ENCODE measurements at places on chromosomes 12 and 14.

DNA sequence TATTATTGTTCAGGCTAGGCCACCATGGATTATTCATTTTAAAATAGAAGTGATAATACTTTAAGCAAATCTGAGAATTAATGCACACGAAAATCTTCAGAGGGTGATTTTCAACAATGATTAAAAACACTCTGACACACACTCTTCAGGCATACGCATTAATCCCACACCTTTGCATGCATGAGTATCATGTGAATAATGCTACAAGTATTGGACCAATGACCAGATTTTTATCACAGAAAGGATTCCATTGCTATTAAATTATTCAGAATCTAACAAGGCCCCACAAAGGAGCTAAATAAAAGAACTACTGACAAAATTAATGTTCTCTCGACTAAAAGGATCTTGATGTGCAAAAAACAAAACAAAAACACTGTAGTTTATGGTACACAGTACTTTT lies 11.1 kb downstream of the EPS8 start:
- DNase-seq = no peak

DNA sequence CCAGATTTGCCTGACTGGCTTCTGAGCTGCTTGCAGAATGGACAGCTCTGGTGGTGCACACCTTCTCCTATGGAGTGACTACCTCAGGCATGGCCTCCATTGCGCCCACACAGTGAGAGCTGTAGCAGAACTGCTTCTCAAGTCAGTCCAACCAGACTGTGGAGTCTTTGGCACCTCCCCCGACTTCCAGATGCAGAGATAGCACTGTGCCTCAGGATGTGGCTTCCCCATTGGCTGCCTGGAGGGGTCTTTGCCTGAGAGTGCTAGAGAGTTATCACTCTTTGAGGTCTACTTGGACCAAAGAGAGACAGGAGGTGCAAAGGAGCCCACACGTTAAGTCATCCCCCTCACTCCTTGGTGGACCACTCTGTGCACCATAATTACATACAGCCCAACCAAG lies 44.8 kb upstream of the FRS2 start:
- no peak for DNase-seq

- DNase-seq = no peak
Measured at GRCh38 chr14:75636100-75636692, 24.5 kb downstream of the ERG28 start.

- DNase-seq = no peak
Measured at GRCh38 chr14:92529903-92530302, 16.3 kb downstream of the RIN3 start.

GRCh38 chr14:80278293-80279023 lies 67.2 kb upstream of the DIO2 start:
- DNase-seq = no peak

GRCh38 chr12:70043490-70044138 lies 199.6 kb upstream of the CNOT2 start:
- DNase-seq = no peak

- no peak for DNase-seq
Measured at GRCh38 chr12:39095636-39096330, 190.4 kb upstream of the CPNE8 start.

GRCh38 chr12:9607716-9608115 lies at the start of gene KLRB1:
Gene KLRB1 (minus strand): TSS chr12:9607916. CDS start chr12:9607839, 77 bp downstream.
- no peak for DNase-seq

- no peak for DNase-seq
Measured at GRCh38 chr12:20274008-20274407, 94.3 kb upstream of the PDE3A start.

- peak; percentile 63 for DNase-seq
Measured at GRCh38 chr12:8544295-8544694, 3.6 kb upstream of the CLEC4E start.

DNA sequence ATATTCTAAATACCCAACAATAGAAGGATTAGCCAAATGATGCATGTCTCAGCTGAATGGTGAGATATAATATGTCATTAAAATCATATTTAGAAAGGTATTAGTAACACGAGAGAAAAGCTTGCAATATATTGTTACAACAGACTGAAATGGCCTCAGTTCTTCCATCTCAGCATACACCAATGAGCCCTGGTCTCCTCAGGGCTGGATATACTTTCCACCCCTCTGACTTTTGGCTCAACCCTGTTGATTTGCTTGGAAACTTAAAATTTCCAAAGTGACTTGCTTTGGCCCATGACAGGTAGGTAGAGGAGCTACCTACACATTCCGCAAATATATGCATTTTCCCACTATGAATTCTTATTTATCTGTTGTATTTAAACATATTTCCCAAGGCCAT lies 908.1 kb upstream of the TMEM132C start:
- no peak for DNase-seq

DNA sequence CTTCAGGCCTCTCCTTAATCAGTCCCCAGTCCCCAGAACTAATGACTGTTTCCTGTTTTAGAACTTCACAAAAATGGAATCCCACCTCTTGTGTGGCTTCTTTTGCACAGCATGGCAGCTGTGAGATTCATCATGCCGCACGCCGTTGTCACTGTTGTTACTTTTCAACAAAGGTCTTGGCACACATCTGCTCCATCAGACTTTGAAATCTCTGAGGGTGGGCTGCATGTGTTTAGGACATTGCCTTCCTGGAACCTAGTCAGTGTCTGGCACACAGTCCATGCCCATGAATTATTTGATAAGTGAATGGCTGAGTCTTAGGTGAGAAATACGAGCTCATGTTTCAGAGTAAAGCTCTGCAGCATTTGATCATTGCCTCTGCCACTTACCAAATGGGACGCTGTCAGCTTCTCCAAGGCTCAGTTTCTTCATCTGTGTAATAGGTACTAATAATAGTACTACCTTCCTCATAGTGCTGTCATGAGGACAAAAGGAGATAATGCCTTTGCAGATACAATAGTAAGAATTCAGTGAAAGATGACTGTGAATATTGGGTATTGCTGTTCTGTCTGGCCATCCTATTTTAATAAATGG lies 90.4 kb downstream of the SRRM4 start:
- DNase-seq = no peak

GRCh38 chr12:119870457-119870856 lies 6.7 kb downstream of the CIT start:
- DNase-seq = no peak

GRCh38 chr14:91142214-91142668 lies 28.4 kb downstream of the DGLUCY start:
- DNase-seq = no peak

DNA sequence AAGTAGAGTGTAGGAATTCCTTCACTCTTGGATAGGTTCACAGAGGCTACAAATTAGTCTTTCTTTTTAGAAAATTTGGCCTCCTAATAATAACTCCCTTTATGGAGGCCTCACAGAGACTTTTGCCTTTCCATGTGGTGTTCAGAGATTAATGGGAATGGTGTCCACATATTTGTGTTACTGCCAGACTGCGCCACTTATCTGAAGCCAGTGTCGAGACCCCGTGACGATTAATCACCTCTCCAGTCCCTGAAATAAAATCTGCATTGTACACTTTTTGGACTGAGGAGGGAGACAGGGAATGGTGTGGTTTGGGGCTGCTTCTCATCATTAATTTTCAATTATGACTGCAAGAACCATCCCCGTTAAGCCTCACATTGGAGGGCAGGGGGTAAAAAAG lies 980.5 kb downstream of the FLRT2 start:
- DNase-seq = no peak

Measured in NCI-H1105 (cell line).